ENCODE measurements at places on chromosomes 1 and 21. TPM values are rescaled to one million over a fixed set of nuclear protein-coding genes. Genes with fewer than 3 reads are reported as not detected.

- H3K27ac ChIP-seq, result no peak overlapping the region
- no peaks in the 10 kb centered on the region for H3K27me3 ChIP-seq
- no peaks in the 10 kb centered on the region for H3K4me1 ChIP-seq
- DNase-seq, result no peak
Measured at GRCh38 chr1:89041119-89041641, 18.5 kb upstream of the GBP3 start.

VANGL2 gene
- total RNA-seq, result 0.74 TPM

GRCh38 chr1:11569551-11569950, 84.7 kb downstream of the FBXO2 start:
- H3K27ac ChIP-seq, result no peak overlapping the region
- no peak for DNase-seq
- no peaks in the 10 kb centered on the region for H3K27me3 ChIP-seq
- no peak overlapping the region for H3K4me3 ChIP-seq

DNA sequence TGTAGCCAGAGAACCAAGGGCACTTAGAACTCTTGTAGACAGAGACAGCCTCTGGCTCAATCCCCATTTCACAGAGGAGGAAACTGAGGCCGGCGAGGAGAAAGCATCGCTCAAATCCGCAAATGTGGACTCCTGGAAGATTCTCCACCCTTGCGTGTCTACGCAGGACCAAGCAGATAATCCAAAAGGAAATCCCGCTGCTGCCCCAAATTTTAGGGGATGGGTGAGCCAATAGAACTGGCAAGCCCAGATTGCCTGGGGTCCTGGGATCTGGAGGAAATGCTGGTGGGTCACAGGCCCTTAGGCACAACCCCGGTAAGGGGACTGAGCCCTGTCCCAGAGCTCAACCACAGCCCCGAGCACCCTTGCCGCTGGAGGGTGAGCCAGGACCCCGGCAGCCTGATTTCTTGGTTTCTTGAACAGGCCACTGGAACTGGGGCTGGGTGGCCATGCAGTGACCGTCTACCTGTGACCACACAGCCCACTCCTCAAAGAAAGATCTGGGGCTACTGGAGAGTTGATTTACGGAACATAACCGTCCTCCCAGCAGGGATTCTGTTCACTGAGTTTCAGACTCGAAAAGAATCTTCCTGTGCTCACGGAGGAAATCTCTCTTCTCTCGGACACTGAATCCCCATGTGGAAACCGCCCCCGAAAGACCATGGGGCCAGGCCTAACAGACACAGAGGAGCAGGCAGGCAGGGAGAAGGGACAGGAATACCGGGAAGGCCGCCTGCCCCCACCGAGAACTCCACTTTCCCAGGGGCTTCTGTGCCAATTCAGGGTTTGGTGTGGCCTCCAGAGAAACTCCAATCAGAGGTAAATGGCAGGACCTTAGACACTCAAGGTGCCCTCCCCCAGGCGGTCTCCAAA, 238.4 kb downstream of the NPHP4 start:
- H3K4me1 ChIP-seq, result no peaks in the 10 kb centered on the region
- no peaks in the 10 kb centered on the region for H3K36me3 ChIP-seq
- H3K4me3 ChIP-seq, result no peak overlapping the region
- peaks cover 17% of the 10 kb centered on the region for H3K27me3 ChIP-seq
- DNase-seq, result no peak

DNA sequence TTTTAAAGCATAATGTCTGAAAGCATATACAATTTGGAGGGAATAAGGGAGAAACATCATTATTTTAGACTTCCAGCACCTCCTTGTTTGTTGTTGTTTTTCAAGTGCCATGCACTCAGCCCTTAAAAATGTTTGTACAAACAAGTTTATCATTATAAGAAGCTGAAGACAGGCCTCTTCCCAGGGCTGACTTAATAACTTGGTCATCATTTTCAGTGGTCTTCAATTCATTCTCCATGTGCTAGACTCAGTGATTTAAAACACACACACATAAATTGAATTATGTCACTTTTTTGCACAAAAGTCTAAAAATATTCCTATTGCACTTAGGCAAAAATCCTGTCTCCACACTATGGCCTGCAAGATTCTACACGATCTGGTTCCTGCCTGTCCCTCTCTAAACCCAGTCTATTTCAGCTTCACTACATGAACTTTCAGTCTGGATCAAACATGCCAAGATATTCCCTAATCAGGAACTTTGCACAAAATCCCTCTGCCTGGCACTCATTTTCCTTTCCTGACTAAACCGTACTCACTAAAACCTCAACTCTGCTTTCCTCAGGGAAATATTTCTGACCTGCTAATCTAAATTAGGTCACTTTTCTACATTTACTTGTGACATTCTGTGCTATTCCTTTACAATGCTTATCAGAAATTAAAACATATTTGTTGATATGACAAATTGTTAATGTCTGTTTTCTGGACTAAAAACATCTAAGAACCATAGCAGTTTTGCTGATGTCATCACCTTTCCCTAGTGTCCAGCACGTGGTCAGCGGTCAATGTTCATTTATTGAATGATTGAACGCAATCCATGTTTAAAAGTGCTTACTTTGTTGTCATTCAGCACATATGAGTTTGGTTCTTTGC, 14.8 kb upstream of the GBP5 start:
- H3K36me3 ChIP-seq, result no peaks in the 10 kb centered on the region
- DNase-seq, result no peak
- H3K27me3 ChIP-seq, result no peaks in the 10 kb centered on the region

DNA sequence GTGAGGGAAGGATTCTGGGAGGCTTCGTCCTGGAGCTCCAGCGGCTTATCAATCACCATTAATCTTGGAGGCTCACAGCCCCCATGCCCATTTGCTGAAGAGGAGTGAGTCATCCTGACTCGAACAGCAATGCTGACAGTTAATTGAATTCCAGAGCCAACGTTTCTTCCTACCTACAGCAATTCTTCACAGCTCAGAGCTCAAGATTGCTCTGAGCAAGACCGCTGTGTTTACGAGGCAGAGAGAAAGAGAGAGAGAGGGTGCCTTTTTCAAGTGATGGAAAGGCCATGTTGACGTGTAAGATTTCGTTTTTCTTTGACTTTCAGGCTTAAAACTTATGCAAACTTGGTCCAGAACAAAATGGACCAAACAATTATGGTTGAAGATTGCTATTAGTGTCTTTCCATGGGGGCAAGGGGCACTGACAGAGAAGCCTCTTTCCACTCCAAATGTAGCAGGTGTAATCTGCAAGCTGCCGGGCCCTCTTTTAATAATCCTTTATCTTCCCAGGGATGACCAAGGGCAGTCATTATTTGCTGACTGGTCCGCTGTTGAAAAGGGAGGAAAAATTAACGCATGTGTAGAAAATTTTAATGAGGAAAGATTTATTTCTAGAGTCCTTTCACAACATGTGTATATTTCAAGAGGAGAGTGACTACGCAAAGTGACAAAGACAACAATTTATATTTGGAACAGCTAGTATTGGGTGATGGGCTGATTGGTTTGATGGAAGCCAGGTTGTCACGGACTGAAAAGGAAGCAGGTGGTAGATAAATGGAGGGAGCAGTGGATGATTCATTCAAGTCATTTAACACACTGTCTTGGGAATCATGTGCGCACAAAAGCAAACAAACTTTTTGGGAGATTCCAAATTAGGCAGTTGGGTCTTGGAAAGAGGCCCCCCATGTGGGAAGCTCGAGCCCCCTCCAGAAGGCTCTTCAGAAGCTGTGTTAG, 136.1 kb upstream of the IRF2BP2 start:
- H3K27me3 ChIP-seq, result no peaks in the 10 kb centered on the region
- H3K27ac ChIP-seq, result no peak overlapping the region
- no peak overlapping the region for H3K4me3 ChIP-seq

GFI1 gene
- total RNA-seq, result 0.20 TPM

- DNase-seq, result no peak
- no peak overlapping the region for H3K4me3 ChIP-seq
- H3K27me3 ChIP-seq, result no peaks in the 10 kb centered on the region
- no peak overlapping the region for H3K27ac ChIP-seq
- no peaks in the 10 kb centered on the region for H3K36me3 ChIP-seq
Measured at GRCh38 chr1:107933736-107934135, 31.2 kb downstream of the VAV3 start.

- H3K27me3 ChIP-seq, result no peaks in the 10 kb centered on the region
- H3K4me1 ChIP-seq, result no peaks in the 10 kb centered on the region
- H3K4me3 ChIP-seq, result no peak overlapping the region
- no peak overlapping the region for H3K27ac ChIP-seq
- H3K36me3 ChIP-seq, result no peaks in the 10 kb centered on the region
Measured at GRCh38 chr21:35274090-35274489, 225.0 kb upstream of the RUNX1 start.

GRCh38 chr1:223328566-223328965, 35.4 kb downstream of the SUSD4 start:
- H3K36me3 ChIP-seq, result no peaks in the 10 kb centered on the region
- no peaks in the 10 kb centered on the region for H3K4me1 ChIP-seq
- no peak overlapping the region for H3K27ac ChIP-seq
- H3K27me3 ChIP-seq, result no peaks in the 10 kb centered on the region
- DNase-seq, result no peak

PLA2G2D gene
- total RNA-seq, result not detected

MYBPH gene
- 106 TPM for total RNA-seq

GRCh38 chr1:208603721-208604120, 359.5 kb upstream of the PLXNA2 start:
- H3K36me3 ChIP-seq, result no peaks in the 10 kb centered on the region
- no peak overlapping the region for H3K4me3 ChIP-seq
- H3K27me3 ChIP-seq, result no peaks in the 10 kb centered on the region
- no peak overlapping the region for H3K27ac ChIP-seq

DNA sequence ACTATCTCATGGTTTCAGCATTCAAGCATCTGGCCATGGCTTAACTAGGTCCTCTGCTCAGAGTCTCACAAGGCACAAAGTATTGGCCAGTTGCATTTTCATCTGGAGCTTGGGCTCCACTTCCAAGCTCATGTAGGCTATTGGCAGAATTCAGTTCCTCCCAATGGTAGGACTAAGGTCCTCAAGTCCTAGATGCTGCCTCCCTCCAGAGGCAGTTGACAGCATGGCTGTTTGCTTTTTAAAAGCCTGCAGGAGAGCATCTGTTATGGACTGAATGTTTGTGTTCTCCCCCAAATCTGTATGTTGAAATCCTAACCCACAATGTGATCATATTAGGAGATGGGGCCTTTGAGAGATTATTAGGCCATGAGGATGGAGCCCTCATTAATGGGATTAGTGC, 38.0 kb upstream of the HLX start:
- H3K4me3 ChIP-seq, result no peak overlapping the region
- H3K4me1 ChIP-seq, result no peaks in the 10 kb centered on the region
- no peaks in the 10 kb centered on the region for H3K27me3 ChIP-seq
- no peaks in the 10 kb centered on the region for H3K36me3 ChIP-seq
- H3K27ac ChIP-seq, result no peak overlapping the region
- DNase-seq, result no peak

S100A2 gene
- 1.0 TPM for total RNA-seq

- H3K4me3 ChIP-seq, result no peak overlapping the region
- no peak overlapping the region for H3K27ac ChIP-seq
- H3K27me3 ChIP-seq, result no peaks in the 10 kb centered on the region
- H3K36me3 ChIP-seq, result no peaks in the 10 kb centered on the region
- H3K4me1 ChIP-seq, result no peaks in the 10 kb centered on the region
Measured at GRCh38 chr1:198919667-198920398, 281.0 kb downstream of the PTPRC start.

DNA sequence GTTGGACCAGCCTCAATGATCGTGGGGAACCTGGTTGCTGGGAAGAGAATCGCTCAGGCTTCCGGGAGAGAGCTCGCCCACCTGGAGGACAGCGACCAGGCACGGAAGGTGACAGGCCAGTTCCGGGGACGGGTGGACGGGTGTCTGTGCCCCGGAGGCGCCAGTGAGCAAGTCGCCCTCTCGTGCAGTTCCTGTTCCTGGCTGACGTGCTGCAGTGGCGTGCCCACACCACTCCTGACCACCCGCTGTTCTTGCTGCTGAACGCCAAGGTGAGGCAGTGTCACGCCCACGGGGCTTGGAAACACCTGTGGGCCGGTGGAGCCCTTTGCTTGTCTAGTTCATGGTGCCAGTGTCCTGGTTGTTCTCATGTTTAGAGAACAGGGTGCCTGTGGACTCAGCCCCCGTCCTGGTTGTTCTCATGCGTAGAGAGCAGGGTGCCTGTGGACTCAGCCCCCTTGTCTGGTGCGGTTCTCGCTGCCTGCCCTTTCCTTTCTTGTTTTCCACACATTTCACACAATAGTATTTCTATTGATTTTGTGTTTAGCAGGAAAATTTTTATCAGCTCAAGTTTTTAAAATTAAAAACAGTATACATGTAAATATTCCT, 53.1 kb downstream of the S100B start:
- no peak overlapping the region for H3K4me3 ChIP-seq
- H3K36me3 ChIP-seq, result peaks cover 100% of the 10 kb centered on the region
- peak; percentile 53 for DNase-seq
- H3K4me1 ChIP-seq, result no peaks in the 10 kb centered on the region
- H3K27me3 ChIP-seq, result no peaks in the 10 kb centered on the region

DNA sequence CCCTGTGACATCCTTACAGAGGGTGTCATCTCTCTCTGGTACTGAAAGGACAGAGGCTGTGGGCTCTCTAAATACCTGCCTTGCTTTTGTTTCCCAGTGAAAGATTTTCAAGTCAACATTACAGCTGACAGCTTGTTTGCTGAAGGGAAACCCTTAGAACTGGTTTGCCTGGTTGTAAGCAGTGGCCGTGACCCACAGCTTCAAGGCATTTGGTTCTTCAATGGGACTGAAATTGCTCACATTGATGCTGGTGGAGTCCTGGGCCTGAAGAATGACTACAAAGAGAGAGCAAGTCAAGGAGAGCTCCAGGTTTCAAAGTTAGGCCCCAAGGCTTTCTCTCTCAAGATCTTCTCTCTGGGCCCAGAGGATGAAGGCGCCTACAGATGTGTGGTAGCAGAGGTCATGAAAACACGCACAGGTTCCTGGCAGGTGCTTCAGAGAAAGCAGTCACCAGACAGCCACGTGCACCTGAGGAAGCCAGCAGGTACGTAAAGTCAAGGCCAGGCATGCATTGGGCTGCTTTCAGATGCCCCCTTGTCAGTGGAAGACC, 11.8 kb downstream of the CD101 start:
- no peak for DNase-seq
- no peaks in the 10 kb centered on the region for H3K36me3 ChIP-seq
- no peak overlapping the region for H3K4me3 ChIP-seq
- no peaks in the 10 kb centered on the region for H3K4me1 ChIP-seq

NEGR1 gene
- total RNA-seq, result 10.2 TPM

CLCA4 gene
- total RNA-seq, result 0.21 TPM
